ENCODE measurements at places on chromosomes 5 and 9.

DNA sequence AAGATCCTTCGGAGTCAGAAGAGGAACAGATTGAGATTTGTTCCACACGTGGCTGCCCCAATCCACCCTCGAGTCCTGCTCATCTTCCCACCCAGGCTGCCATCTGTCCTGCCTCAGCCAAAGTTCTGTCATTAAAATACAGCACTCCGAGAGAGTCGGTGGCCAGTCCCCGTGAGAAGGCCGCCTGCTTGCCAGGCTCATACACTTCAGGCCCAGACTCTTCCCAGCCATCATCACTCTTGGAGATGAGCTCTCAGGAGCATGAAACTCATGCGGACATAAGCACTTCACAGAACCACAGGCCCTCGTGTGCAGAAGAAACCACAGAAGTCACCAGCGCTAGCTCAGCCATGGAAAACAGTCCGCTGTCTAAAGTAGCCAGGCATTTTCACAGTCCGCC is 85.9 kb downstream of the GOLPH3 start:
- no peak for DNase-seq

- DNase-seq: no peak
Observed at GRCh38 chr5:17189381-17190036, 27.9 kb upstream of the BASP1 start.

- no peak for DNase-seq
Observed at GRCh38 chr9:69122549-69123141, 51.4 kb upstream of the TJP2 start.

DNA sequence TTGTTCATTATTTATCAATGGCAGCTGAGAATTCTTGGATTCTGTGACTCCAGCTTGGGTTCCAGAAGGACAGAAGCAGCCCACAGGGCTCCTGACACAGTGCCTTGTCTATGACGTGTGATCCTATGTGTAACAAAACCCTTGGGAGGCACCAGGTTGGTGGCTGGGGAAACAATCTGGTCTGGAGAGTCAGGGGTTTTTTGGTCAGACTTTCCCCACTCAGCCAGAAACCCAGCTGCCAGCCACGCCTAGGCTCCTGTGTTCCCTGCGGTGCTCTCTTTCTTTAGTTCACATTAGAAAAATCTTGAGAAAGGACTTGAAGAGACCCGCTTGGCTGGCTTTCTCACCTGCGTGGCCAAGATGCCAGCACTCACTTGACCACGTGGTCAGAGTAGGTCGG is 15.5 kb upstream of the ZBED3 start:
- DNase-seq: no peak
